ENCODE measurements at places on chromosomes 12 and 14. TPM values are rescaled to one million over a fixed set of nuclear protein-coding genes. Genes with fewer than 3 reads are reported as not detected.

DNA sequence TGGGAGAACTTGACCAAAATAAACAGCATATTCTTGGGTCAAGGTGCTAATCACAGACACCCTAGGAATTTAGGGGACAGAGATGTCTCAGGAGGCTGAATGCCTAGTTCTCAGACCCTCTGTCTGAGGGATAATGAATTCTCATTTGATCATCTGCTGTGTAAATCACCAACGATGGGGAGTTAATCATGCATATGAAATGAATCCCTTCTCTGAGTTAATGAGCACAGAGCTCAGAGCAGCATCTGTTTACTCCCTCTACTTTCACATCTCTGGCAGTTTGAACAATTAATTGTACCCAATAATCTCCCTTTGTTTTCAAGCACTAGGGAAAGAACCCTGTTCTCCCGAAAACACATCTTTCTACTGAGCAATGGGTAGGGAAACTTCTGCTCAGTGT, 129.4 kb upstream of the SRRM4 start:
- no peak for DNase-seq

GRCh38 chr12:86186449-86186848, 69.7 kb downstream of the MGAT4C start:
- DNase-seq: no peak

DNA sequence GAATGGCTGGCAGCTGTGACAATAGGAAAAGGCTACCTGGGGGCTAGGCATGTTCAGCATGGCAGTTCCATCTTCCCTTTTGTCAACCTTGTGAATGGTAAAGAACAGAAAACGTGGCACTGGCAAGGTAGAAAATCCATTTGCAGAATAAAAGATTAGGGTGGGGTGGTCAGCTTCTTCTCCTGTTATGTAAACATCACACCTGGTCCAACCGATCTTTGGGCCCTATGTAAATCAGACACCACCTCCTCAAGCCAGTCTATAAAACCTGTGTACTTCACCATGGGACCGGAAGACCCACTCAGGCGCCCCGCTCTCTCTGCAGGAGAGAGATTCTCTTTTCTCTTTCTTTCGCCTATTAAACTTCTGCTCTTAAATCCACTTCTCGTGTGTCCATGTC, 19.6 kb upstream of the TMEM30B start:
- DNase-seq: no peak

GRCh38 chr12:30416631-30417030, 279.0 kb downstream of the IPO8 start:
- no peak for DNase-seq

ALDH1L2 gene
- 68.9 TPM for total RNA-seq

DNA sequence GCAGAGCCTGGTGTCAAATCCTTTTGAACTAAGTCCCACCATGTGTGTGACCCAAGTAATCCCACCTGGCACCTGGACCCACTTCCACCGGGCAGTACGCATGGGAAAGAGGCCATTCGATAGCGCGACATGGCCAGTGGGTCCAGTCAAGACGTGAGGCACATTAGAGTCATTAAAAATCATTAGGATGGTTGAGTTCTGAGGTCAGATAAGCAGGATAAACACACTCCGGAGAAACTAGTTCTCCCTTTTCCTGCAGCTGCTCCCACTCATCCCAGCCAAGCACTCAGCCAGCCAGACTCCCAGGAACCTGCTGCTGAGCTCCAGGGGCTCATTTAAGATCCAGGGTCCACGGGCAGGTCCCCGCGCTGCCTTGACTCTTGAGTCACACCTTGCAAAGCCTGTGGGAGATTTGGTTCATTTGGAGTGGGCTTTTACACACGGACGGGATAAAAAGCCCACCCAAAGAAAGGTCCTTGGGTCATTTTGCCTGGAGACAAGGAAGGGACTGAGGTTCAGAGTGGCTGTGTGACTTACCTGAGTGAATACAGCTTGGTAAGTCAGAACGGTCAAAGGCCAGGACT, 313.9 kb downstream of the BCL11B start:
- peak; percentile 50 for DNase-seq

SERPINA9 gene
- not detected for total RNA-seq

DNA sequence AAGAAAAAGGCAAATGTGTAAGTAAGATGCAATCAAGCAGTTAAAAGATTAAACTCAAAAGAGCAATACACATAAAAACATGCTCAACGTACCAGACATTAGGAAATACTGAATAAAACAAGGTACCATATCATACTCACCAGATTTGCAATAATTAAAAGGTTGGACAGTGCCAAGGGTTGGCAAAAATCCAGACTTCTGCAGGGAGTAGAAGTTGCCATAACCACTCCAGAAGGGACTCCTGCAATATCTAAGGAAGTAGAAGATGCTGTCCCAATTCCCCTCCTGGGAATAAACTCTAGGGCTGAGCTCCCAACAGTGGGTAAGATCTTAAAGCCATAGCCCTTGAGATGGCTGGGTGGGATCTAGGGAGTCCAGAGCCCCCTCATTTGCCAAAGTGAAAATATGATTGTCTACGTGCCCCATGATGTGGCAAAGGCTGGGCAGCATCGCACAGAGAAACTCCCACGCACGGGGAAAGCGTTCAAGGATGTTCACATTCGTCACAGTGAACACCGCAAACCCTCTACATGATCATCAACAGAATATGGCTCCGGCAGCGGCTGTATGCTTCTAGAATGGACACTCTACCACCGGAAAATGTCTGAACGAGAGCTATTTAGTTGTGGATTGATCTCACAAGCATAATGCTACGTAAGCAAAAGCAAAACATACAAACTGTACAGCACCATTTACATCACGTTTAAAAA, 12.3 kb downstream of the KCTD10 start:
- DNase-seq: no peak

GLIPR1L1 gene
- total RNA-seq: not detected

DNA sequence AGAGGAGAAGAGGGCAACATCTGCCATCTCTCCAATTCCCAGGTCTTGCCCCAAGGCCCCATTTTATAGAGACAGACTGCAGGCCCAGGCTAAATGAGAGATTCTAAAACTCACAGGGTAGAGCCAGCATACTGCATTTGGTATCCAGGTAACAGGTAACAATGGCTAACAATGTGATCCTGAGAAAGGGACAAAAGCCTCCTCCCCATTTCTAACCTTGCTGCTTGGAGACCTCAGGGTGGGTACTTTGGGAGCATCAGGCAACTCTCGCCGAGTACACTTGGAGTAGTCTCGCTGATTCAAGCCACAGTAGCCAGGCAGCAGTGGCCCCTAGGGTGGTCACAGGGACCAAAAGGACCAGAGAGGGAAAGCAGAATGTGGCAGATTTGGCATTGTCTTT, 162.6 kb upstream of the PLEKHA5 start:
- no peak for DNase-seq

DNA sequence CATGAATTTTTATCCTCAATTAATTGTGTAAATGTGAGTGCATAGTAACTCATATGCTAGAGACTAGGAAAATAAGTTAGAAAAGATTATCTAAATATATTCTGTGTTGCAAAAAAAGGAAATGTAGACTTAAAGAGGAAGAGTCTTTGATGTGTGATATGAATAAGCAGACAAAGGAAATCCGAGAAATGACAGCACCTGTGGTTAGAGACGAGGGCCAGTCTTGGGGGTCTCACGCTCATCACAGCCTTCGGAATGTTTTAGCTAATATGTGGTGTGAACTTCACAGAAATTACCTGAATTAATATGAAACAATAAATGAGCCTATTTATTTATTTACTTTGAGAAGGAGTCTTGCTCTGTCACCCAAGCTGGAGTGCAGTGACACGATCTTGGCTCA, 11.6 kb downstream of the ATP6V0A2 start:
- no peak for DNase-seq

GRCh38 chr12:169528-170370, 44.2 kb downstream of the SLC6A12 start:
- DNase-seq: no peak

FBRSL1 gene
- total RNA-seq: 40.7 TPM

DNA sequence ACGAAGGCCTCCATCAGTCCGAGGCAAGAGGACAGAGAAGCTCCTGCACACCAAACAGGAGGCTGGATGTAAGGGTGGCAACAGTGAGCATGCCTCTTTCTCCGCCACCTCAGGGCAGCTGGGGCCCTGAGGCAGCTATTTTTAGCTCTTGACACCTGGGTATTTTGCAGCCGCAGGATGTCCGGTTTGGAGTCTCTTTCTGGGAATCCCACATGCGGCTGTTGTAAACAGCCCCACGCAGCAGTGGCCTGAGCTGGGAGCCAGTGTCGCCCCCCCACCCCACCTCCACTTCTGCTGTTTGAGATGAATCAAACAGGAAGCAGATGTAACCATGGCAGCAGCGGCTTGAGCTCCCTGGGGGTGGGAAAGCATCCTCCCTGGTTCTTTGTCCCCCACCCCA, 11.7 kb downstream of the HDAC7 start:
- peak; percentile 82 for DNase-seq

DYRK4 gene
- total RNA-seq: 60.7 TPM

NAV3 gene
- 9.7 TPM for total RNA-seq

- DNase-seq: no peak
Observed at GRCh38 chr12:54372113-54372806, 8.0 kb upstream of the GPR84 start.

LBHD2 gene
- total RNA-seq: not detected

DNA sequence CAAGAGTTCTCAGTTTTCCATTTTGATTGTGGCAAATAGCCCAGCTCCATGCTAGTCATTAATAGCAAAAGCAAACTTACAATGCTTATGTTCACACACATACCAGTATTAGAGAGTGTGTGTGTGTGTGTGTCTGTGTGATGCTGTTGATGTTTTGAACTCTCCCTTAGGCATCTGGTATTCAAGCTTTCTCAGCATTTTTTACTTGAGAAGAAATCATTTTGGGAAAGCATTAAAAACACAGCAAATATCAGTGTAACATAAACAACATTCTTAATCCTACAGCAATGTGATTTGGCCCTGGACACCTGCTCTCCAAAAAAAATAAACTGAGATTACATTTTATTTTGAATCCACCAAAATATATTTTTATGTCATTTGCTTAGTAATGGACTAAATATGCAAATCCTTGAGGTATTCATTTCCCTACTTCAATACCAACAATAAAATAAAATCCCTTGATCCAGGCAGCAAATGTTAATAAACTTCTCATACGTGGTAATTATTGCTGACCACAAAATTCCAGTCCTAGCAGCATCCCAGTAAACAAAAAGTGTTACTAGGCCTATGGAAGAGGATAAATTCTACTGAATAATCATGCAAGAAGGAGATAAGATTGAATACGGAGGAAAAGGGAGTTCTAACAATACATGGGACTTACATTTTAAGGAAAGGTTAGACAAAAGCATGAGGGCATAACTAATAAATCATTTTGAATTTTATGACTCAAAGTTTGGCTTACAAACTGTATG, 249.5 kb upstream of the CLEC14A start:
- no peak for DNase-seq

- no peak for DNase-seq
Observed at GRCh38 chr14:75711105-75711795, 50.2 kb downstream of the TTLL5 start.

DNA sequence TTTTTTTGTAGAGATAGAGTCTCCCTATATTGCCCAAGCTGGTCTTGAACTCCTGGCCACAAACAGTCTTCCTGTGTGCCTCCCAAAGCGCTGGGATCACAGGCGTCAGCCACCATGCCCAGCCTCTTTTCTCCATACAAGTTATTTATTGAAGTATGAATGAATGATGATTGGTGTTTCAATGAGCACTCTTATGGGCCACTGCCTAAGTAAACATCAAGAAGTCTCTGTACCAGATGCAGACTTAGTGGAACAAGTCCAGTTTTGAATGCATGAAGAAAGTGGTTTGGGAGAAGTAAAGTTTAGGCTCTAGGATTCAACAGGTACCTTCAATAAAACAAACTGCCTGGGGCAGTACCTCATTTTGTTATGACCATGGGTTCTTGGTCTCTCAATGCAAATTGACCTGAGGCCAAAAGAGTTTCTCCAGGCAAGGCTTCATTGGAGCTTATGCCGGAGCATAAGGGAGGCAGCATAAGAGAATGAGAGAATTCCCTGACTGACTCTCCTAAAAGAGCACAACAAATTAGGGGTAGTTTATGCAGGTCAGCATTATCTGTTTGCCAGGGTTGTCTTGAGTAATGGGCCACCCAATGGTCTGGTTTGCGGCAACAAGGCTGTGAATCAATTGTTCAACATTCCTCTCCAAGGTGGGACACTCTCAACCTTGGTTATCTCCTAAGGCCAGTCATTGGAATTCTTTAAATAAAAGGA, 1.1 kb upstream of the GMFB start:
- no peak for DNase-seq

- DNase-seq: no peak
Observed at GRCh38 chr14:71554959-71555612, 377.1 kb upstream of the RGS6 start.

PTHLH gene
- total RNA-seq: not detected

DNA sequence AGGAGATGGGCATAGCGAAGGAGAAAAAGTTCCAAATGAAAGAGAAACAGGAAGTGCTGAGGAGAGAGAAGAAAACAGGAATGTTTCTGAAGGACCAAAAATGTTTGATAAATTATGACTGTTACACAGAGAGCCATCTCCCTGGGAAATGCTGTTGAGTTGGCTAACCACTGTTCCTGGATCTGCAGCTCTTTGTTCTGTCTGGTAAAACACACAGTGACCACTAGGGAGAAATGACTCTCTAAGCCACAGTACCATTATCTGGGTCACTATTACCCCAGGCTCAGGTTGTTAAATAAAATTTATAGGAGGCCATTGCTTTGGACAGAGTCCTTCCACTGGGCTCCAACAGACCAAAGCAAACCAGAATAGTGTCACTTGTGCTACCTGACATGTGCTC, 219.3 kb downstream of the CRADD start:
- no peak for DNase-seq

GRCh38 chr14:91899806-91900205, 32.5 kb upstream of the TC2N start:
- no peak for DNase-seq

CCDC88C gene
- total RNA-seq: 9.2 TPM

- DNase-seq: no peak
Observed at GRCh38 chr14:74685921-74686678, 26.8 kb downstream of the AREL1 start.

DNA sequence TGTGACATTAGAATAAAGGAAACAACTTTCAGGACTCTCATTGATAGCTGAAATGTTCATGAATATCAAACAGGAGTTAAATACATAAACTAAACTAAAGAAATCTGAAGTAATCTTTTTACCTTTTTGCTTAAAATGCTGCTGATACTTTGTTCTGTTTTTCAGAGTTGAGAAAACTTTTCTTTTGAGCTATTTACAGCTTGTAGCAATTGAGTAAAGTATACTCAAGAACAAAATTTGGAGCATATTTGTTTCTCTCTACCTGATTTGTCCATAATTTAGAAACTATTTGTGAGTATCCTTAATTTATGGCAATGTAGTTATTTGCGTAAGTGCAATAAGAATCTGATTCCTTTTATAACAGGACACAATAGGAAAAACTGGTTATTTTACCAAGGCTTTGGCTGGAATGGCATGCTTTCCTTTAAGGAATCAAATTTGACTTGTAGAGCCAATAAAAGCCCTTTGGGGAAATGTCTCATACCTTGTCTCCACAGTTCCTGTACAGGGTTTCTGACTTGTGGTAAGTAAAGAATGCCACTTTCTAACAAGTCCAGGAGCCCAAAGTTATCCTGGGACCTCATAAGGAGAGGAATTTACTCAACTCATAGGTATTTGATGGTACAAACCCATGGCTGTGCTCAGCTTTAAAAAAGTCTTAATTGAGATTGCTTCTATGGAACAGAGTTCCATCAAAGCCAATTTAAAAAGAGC, 195.7 kb downstream of the TMEM117 start:
- no peak for DNase-seq

Data from ascending aorta (tissue), 2 donors.